Activated CD8-positive, alpha-beta memory T cell treated with anti-CD3 and anti-CD28 coated beads for 1 hour (primary cell): ENCODE measurements at places on chromosomes 2 and 18.

- no peak for DNase-seq
Observed at GRCh38 chr2:67240507-67240906, 156.6 kb upstream of the ETAA1 start.

DNA sequence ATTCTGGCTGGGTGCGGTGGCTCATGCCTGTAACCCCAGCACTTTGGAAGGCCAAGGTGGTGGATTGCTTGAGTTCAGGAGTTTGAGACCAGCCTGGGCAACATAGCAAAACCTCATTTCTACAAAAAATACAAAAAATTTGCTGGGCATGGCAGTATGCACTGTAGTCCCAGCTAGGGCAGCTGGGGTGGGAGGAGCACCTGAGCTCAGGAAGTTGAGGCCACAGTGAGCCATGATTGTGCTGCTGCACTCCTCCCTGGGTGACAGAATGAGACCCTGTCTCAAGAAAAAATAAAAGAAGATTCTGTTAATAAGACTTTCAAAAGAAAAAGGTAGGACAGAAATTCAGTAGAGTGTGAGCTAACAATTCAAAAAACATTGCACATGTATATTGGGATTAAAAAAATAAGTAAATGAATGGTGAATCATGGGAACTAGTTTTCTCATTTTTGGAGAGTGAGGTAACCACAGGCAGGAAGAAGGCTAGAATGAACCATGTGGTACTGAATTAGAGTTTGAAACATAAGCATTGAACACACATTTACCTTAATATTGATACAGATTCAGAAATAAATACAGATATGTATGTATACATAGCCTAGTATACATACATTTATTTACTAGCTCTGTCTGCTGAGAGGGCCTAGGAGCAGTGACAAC is 53.5 kb downstream of the NCOA1 start:
- DNase-seq, result no peak

GRCh38 chr2:18105929-18106328 is 227.5 kb downstream of the KCNS3 start:
- DNase-seq, result no peak

DNA sequence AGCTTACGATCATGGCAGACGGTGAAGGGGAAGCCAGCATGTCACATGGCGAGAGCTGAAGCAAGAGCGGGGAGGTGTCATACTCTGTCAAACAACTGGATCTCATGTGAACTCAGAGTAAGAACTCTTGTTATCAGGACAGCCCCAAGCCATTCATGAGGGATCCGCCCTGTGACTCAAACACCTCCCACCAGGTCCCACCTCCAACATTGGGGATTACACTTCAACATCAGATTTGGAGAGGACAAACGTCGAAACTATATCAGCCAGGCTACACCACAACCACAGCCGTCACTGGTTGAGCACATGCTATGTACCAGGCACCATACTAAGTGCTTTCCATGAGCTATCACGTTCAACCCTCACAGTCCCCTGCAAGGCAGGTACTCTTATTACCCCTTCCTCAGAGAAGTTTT is 293.8 kb downstream of the PRKCE start:
- no peak for DNase-seq

- DNase-seq, result no peak
Observed at GRCh38 chr2:205924676-205925075, 161.3 kb downstream of the INO80D start.

DNA sequence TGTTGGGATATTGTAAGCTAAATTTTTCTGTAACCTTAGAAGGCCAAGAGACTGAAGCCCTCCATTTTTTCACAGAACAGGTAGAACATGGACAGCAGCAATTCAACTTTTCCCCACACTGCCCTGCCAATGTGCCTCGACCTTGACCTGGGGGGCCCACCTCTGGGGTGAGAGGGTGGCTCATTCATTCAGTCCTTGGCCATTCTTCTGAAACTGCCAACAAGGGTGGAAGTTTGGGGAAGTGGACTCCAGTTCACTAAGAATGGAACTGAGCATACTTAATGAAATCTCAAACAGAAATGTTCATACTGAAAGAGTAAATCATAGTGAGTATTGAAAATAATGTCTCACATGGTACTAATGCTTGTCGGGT is 1.1 kb downstream of the EEF1B2 start:
- no peak for DNase-seq

DNA sequence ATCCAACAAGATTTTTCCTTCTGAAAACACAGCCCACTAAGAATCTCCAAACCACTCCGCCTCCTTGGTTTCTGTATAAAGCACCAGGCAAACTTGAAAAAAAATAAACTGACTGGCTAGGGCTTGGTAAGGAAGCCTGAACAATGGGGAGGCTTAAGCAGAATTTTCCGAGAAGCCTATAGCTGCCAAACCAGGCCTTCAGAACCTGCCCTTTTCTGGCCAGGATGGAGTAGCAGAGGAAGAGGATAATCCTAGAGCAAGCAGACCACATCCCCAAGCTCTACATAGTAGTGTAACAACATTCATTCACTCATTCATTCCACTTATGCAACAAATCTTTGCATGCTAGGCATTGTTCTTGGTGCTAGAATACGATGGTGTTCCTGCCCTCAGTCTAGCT is 529.6 kb upstream of the ZEB2 start:
- DNase-seq, result no peak

DNA sequence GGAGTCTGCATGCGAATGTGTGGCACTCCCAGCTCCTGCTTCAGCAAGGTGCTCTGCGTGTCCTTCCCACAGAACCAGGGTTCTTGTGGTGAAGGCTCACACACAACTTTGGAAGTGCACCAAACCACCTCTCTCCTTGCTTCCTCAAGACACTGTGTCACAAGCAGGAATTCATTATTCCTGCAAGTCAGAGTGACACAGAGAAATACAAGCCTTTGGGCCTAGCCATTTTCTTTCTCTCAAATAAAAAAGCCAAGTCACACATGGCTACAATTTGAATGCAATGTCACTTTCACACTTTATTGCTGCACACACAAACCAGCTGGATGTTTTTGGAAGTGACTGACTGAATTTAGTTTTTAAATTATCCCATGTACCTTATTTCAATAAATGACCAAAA is 30.1 kb upstream of the THOC1 start:
- DNase-seq, result no peak

DNA sequence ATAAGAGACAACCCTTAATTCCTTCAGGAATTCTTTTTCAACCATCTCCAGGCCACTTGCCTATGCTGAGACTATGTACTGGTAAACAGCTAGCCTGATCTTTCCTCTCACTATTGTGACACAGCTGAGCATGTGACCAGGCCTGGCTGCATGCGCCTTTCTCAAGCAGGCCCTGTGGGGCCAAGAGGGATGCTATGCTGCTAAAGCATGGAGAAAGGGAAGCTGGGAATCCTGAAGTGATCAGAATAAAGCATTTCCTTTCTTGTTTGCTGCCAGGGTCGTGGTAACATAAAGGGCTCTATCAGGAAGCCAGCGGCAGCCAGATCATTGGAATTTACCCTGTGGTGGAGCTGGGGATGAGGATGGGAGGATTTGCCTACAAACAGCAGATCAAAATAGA is 29.8 kb upstream of the LCLAT1 start:
- no peak for DNase-seq

DNA sequence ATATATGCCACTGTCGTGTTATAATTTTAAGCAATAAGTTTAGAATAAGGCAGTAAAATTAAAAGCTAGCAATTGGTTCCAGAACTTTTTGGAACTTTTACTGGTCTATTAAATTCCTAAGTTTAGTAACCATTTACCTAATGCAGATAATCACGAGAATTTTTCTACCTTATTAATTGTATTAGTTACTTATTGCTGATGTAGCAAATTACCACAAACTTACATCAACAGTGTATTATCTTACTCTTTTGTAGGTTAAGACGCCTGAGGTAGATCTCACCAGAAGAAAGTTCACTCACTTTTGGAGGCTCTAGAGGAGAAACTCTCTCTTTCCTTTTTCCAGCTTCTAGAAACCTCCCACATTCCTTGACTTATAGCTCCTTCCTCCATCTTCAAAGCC is 14.0 kb upstream of the UBE2E3 start:
- DNase-seq, result no peak

- no peak for DNase-seq
Observed at GRCh38 chr2:188976545-188977268, 2.5 kb downstream of the COL3A1 start.

GRCh38 chr18:44922968-44923367 is 242.3 kb downstream of the SETBP1 start:
- no peak for DNase-seq

DNA sequence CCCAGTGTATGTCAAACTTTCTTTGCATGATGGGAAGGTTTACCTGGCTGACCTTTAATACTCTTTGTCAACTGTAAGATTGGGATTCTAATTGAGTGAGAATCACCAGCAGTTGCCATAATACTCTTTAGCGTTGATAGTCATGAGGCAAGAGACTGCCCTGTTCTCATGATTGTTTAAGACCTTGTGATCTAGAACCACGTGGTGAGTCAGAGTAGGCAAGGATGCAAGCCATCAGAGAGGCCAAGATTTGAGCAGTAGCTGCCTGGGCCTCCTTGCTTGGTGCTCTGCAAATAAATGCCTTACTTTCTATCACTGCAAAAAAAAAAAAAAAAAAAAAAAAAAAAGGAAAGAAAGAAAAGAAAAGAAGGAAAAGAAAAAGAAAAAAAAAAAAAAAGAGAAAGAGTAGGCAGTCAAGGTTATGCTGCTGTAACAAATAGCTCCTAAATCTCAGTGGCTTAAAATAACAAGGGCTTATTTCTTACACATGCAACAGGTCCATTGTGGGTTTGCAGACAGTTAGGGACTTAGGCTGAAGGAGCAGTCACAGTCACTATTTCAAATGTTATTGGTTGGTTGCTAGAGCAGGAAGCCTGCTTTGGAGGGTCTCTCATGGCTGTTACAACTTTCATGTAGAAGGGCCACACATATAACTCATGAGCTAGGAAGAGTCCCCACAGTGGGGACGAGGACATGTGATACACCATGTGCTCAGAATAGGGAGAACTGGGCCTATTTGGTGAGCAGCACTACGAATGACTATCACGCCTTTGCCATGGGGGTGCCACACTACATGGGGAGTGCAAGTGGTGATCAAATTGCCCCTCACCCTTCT is 21.7 kb downstream of the IL1R2 start:
- DNase-seq, result no peak

GRCh38 chr2:233079953-233080835 is 20.1 kb downstream of the INPP5D start:
- no peak for DNase-seq

DNA sequence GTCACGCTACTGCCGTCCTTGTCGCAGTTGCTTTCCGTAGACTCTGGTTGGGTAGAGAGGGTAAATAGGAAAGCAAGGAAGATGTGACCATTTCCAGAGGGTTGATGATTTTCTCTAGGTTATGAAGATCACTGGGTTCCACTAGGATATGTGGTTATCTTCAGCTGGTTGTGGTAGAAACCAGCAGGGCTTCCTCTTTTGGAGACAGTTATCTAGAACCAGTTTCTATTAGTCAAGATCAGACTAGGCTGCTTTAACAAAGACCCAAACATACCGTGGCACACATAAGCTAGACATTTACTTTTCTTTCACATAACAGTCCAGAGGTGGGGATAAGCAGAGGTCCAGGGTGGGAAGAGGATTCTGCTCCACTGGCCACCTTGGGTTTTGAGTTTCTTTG is 59.6 kb downstream of the FASTKD2 start:
- no peak for DNase-seq

DNA sequence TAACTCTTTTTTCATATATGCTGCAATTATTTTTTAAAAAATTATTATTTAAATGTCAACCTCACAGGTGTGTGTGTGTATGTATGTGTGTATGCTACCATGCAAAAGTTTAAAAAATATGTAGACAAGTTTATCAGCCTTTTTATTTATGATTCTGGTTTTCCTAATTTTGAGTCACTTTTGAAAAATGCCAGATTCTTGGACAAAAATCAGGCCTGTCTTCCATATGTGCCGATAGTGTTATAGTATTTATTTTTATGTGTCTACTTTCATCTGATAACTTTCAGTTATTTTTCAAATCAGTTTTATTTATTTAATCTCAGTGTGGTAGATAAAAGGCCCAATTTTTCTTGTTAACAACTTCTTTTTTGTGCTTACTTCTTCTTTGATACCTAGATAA is 176.2 kb downstream of the RDH14 start:
- DNase-seq, result no peak

DNA sequence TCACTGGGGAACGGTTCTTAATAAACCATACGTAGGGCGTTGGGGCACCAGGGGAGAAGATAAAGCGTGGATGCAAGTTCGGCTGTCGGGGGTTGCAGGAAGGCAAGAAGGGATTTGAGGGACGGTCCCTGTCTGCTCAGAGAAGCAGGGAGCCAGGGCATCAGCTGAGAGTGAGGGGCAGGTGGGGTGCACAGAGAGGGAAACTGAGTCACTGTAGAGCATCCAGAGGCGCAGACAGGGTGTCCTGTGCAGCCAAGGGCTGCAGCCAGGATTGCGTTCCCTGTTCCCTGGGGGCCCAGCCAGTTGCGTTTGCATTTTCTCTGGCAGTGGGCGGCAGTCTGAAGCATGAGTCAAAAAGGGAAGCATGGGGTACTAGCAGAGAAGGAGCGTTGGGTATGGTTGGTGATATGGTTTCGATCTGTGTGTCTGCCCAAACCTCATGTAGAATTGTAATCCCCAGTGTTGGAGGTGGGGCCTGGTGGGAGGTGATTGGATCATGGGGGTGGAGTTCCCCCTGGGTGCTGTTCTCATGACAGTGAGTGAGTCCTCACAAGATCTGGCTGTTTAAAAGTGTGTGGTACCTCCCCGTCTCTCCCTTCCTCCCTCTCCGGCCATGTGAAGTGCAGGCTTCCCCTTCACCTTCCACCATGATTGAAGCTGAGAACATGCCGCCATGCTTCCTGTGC is 202.9 kb downstream of the NDUFA10 start:
- no peak for DNase-seq

DNA sequence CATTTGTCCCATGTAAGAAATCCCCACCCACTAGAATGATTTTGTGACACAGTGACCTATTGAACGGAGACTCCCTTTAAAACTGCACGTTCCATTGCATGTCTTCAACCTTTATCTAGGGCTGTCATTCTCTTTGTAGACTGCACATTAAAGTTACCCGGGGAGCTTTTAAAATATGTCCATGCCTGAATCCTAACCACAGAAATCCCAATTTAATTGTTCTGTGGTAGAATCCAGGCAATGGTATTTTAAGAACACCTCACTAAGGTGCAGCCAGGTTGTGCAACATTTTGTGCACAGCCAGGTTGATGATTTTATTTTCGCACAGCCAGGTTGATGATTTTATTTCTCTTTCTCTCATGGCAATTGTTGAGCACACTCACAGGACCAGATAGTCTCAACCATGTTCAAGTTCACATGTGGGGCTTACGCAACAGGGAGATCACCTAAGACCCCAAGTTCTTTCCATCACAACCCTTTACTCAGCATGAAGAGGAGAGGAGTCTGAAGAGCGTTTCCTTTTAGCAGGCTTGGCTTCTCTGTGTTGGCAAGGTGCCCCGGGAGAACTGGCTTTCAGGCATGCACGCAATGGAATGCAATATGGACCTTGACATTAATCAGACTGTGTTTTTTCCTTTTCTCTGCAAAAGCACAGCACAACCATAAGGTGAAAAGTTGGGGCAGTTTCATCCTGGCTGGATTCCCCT is 467.3 kb upstream of the ETAA1 start:
- no peak for DNase-seq

GRCh38 chr2:197857476-197858107 is 53.2 kb downstream of the PLCL1 start:
- no peak for DNase-seq

GRCh38 chr2:72425996-72426395 is 278.3 kb upstream of the CYP26B1 start:
- DNase-seq, result no peak

GRCh38 chr2:224157655-224158054 is 118.6 kb upstream of the SERPINE2 start:
- DNase-seq, result no peak
